H4 (cell line): ENCODE measurements at places on chromosomes 3 and 15. TPM values are rescaled to one million over a fixed set of nuclear protein-coding genes. Genes with fewer than 3 reads are reported as not detected.

DNA sequence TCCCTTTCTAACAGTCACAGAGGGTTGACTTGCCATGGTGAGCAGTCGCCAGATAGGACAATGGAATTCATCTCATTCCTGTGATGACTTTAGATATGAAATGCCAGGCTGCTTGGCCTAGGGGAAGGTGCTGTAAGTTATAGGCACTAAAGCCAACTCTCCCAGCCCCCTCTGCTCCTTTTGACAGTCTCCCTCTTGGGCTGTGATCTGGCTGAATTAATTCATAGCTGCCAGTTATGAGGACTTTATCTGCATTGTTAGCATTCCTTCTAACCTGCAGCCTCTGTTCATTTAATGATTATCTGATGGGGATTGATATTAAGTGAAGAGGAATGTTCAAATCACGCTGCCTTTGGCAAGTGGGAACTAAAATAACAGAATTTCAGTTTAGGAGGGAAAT, 427.1 kb upstream of the RASGRP1 start:
- DNase-seq = no peak

GRCh38 chr3:70982284-70982683, 601.2 kb downstream of the FOXP1 start:
- DNase-seq = peak; percentile 3

DNA sequence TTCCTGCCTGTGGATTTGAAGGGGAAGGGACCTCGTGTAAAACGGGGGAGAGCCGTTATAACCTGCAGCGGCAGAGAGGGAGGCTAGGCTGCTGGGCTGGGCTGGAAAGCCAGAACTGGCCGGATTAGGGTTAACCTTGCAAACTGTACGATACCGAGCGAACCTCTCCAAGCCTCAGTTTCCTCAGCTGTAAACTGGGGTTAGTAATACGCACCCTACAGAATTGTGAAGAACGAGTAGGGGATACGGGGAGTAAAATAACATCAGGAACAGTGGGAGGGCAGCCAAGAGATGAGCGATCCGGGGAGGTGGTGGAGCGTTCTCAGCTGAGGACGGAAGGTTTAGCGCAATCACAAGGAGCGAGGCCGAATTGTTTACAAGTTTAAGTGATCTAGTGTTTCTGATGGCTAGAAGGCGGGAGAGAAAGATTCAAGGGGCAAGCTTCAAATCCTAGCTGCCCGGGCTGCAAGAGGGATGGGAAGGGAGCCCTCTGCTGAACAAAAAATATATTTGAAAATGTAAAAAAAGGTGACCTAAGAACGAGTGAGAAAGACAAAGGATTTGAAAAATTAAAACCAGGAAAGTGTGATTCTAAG, 768 bp upstream of the SEMA5B start:
- peak; percentile 78 for DNase-seq

ST8SIA2 gene
- total RNA-seq = 0.04 and 1.6 TPM in 2 replicates

EIF4A2 gene
- 416 and 440 TPM in 2 replicates for total RNA-seq

LNP1 gene
- 4.7 and 7.0 TPM in 2 replicates for total RNA-seq
